Activated CD8-positive, alpha-beta memory T cell treated with anti-CD3 and anti-CD28 coated beads, Interleukin-2, amount 10 ng/mL, durations not matched to agents 7 days and 5 days (primary cell): ENCODE measurements at places on chromosomes 6 and 20.

DNA sequence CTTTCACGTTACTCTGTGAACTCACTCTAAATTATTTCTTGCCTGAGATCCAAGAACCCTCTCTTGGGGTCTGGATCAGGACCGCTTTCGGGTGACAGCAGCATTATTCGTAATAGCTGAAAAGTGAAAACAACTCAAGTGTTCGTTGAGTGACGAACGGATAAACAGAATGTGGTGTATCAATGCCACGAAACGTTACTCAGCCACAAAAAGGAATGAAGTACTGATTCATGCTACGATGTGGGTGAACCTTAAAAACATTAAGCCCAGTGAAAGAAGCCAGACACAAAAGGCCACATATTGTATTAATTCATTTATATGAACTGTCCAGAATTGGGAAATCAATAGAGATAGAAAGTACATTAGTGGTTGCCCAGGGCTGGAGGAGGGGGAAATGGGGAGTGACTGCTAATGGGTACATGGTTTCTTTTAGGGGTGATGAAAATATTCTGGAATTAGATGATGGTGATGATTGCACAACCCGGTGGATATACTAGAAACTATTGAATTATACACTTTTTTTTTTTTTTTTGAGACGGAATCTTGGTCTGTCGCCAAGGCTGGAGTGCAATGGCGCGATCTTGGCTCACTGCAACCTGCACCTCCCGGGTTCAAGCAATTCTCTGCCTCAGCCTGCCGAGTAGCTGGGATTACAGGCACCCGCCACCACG, 8.4 kb downstream of the PTGIS start:
- no peak for DNase-seq

DNA sequence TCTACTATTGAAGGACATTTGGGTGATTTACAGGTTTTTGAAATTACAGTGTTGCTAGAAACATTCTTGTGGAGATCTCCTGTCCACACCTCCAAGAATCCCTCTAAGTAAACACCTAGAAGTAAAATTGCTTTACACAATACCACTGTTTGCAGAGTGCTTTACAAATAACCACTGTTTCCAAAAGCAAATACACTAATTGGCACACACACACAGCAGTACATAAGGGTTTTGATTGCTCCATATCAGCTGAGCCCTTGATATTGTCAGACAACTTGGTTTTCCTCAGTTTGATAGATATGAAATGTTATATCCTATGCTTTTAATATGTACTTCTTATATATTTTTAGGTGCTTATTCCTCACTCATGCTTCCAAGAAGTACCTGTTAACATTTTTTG, 6.3 kb downstream of the HMGN4 start:
- no peak for DNase-seq

DNA sequence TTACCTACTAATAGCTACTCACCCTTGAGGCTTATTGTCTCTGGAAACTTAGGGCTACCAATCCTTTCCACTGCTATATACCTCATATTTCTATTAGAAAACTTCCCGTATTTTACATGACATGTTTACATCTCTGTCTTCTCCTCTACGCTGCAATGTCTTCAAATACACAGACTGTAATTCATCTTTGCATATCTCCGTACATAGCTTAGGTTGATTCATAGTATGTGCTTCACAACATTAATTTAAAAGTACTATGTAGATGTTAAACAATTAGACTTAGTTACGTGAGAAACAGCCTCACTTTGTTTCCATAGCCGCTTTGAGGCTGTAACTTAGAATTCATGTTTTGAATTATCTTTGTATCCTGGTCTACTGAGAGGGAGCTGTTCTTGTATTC, 35.1 kb upstream of the FKBP1C start:
- no peak for DNase-seq

DNA sequence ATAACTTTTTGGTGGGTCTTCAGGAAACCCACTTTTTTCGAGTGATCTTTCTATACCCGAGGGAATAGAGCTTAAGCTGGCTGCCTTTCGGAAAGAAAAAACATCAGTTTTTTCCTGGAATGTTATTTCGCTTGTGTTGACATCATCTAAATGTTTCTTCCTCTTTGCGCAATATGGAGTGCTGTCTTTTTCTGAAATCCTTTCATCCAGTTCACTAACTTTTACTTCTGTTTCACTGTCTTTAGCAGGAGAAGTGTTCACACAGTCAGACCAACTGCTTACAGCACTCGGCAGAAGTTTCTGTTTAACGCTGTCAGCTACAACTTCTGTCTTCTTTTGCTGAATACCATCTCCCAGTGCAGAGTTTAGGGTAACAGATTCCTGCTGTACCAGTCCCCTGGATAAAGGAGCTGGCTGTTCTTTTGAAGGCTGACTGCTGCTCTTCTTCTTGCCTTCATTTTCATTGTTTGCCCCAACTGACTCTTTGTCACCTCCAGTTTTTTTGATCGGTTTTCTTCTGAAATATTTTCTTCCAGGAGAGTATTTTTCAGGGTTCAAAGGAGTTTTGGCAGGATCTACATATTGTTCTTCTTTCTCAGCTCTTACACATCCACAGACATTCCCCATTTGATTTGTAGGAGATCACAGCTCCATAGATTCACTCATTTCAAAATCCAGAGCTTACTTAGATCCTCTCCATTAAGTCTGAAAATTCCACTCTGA, 50.0 kb upstream of the DST start:
- DNase-seq: no peak

- no peak for DNase-seq
Measured at GRCh38 chr6:75084018-75084417, 121.8 kb downstream of the COL12A1 start.

GRCh38 chr6:14861491-14861943, 384.4 kb upstream of the JARID2 start:
- DNase-seq: peak; percentile 59

GRCh38 chr20:9628141-9628540, 113.8 kb downstream of the LAMP5 start:
- DNase-seq: no peak

- no peak for DNase-seq
Measured at GRCh38 chr6:63261820-63262219, 50.6 kb downstream of the FKBP1C start.

GRCh38 chr6:6707143-6707542, 118.6 kb downstream of the LY86 start:
- no peak for DNase-seq

GRCh38 chr20:53162251-53162835, 190.2 kb downstream of the TSHZ2 start:
- DNase-seq: no peak

DNA sequence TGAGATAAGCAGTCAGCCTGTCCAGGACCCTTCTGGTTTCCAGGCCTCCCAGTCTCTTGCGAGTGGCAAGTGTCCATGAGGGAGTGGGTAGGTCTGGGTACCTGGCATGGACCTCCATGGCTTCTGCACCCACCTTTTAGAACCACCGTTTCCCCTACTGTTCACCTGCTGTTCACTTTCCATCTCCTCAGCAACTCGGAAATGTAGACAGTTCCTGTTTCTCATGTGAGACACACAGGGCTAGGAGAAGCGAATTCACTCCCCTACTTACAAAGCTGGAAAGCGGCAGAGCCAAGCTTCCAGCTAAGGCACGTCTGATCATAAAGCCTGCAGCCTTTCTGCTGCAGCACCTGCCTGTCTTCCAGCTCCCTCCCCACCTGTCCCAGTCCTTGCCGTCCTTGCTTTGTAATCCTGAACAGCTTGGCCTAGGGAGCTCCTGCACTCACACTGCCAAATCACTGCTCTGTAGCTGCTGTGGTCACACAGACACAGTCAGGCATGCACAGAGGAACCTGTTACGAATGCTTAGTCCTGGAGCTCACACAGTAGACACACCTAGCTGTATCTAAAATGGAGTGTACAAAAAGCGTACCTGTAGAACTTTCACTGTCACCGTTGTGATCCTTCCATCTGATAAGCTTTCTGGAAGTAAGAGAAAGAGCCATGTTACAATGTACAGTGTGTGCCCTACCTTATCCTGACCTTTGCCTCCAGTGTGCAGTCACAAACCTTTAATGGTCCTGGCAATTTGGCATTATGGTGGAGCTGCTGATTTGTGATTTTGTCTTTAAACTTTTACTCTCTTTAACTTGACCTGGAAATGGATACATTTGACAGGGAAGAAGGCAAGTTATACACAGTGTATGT, 294.1 kb downstream of the NRN1 start:
- no peak for DNase-seq

DNA sequence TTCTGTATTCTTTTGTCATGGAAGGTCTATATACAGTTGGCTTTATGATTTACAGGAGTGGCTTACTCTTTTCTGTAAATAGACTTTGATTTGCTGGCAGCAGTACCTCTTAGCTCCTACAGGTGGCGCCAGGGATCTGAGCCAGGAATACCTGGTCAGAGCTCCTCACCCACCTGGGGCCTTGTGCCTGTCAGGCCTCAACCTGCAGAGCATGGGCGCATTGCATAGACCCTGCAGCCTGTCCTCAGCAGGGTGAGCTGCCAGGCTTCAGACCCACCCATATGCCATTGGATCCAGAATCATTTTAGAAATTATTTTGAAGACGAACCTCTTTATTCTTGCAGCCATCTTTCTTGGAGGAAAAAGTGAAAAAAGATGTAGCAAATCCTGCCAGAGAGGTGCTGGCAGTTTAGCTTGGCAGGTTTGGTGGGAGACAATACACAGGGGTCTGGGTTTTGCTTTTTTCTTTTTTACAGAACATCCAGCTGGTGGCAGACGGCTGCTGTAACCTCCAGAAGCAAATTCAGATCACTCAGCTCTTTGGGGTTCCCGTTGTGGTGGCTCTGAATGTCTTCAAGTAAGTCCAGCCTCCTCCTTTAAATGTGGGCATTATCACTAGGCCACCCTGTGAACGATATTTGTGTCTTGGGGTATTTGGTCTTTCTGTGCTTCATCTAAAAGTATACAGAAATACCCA, 149.1 kb downstream of the MTHFD1L start:
- peak; percentile 72 for DNase-seq

DNA sequence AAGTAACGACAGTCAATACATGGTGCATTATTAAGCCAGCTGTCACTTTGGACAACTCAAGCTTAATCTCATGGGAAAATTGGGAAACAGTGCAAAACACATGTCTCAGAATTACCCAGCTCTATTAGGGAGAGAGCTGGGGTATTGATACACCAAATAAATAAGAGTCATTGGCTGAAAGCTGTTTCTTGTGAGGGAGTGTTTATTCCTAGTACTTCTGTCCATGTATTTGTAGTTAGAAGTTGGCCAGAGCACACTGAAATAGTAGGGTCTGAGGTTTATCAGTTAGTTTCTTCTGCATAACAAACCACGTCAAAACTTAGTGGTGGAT, 192.0 kb upstream of the RALGAPA2 start:
- DNase-seq: no peak

DNA sequence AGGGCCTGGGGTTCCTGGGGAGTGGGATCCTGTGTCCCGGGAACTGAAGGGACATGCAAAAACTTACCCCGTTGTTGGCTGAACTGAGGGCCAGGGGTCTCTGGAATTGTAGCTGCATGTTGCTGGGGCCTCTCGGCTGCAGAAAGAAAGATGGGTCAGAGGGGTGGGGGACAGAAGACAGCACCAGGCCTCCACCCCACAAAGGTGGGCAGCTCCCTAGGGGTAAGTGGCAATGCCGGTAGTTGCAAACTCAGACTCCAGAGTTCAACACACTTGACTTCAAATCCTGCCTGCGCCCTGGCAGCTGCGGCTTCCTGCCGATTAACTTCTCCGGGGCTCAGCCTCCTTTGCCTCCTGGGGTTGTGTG, 4.8 kb downstream of the ZBP1 start:
- no peak for DNase-seq

GRCh38 chr6:93468291-93468690, 48.9 kb upstream of the EPHA7 start:
- no peak for DNase-seq

DNA sequence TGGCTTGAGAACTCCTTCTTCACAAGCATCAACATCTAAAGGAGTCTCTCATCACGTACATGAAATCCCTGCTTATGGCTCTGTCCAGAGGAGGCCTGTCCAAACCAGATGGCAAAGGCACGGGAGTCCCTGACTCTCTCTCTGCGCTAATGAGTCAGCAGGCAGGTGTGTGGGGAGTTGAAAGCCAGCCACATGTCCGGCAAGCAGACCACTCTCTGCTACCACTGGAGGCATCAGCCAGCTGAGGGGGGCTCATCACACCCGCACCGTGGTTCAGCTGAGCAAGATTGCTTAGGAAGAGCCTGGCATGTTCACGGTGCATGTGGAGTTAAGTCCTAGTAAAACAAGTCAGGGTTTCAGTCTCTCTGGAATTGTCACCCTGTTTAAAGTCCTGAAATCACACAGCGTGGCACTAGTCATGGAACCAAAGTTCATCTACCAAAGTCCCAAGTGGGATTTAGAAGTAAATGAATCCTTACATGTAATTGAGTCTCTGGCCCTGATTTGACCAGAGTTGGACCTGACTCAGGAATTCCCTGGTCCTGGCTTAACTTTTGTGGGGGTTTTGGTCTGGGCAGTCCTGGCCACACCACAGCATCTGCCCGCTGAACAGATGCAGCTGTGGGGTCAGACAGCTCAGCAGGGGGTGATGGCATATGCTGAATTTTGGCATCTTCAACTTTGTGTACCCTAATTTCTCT, 155.2 kb upstream of the RIN2 start:
- DNase-seq: no peak

- peak; percentile 73 for DNase-seq
Measured at GRCh38 chr6:37705239-37706051, 7.8 kb upstream of the MDGA1 start.

DNA sequence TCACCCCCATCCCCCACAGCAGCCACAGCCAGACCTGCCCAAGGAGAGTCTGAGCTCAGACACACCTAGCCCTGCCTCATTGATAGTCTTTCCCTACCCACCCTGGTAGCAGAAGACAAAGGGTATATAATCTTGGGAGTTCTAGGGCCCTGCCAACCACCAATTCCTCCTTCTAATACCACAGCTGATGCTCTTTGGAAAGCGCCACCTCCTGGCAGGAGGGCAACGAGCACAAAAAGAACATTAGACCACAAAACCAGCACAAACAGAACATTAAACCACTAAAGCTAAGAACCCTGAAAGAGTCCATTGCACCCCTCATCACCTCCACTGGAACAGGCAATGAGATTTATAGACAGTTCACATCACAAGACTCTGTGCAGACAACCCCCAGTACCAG, 195.8 kb upstream of the FUT9 start:
- no peak for DNase-seq

DNA sequence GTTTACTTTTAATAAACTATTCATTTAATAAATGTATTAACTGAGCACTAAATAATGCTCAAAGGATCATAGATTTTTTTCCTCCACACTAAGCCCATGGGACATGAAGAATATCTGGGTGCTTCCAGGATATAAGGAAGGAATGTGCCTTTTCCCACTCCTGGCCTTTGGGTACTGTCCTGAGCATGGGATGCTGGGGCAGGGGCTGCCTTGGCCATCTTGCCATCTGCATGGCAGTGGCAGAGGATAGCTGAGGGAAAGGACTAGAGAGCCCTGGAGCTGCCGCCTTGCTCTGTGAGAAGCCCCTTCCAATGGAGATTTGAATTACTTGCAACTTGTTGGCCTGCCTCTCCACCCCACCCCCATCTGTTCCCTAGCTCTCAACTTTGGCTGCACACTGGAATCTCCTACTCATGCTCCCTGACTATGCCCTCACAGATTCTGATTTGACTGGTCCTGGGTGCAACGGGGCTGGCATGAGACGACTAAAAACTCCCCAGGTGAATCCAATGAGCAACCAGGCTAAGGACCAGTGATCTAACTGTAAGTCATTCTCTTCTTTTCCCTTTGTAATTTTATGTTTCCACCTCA, 15.6 kb downstream of the DDRGK1 start:
- no peak for DNase-seq

- no peak for DNase-seq
Measured at GRCh38 chr6:255751-256083, 36.6 kb upstream of the DUSP22 start.
